ENCODE measurements at places on chromosomes 4 and X.

GRCh38 chrX:68832101-68832416, 3.2 kb downstream of the EFNB1 start:
- DNase-seq: no peak

DNA sequence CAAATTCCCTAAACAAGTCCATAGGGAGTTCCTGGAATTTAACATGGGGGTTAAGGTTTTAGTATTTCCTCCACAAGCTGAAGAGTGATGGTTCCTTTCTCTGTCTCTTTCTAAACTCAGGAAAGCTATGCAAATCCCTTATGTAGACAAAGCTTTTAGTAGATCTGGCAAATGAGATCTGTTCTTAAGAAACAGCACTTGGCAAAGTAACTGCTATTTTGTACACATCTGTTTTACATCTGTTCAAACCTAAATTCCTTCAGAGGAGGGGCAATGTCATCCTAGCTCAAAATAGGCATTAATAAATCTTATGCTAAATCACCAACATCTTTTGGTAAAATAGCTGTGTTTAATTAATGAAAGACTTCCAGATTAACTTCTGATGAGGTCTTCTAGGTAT, 137.8 kb upstream of the TBC1D9 start:
- DNase-seq: no peak

DNA sequence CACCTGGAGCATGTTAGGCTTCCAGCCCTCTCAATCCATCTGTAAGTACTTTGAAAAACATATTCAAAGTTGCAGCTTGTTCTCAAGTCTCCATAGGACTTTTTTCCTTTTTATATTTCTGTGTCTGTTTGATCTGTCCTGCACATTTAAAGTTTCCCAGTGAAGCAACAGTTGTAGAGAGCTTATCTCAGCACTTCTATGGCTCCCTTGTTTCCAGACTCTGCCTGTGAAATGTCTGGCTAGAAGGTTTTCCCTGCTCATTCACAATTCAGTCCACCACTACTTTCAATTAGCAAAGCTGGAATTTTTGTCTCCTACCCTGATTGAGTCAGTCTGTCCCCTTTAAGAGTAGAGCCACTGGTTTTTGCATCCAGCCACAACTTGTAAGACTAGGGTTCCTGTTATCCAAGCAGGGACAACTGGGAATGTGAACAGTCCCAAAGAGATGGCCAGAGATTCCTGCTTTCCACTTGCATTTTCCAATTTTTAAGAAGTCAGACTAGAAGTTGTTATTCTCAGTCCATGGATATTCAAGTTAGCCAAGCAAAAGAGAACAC, 116.1 kb downstream of the GASK1B start:
- no peak for DNase-seq

- no peak for DNase-seq
Measured at GRCh38 chrX:123854329-123854728, 5.5 kb upstream of the XIAP start.

- no peak for DNase-seq
Measured at GRCh38 chrX:118189000-118189399, 72.4 kb upstream of the KLHL13 start.

DNA sequence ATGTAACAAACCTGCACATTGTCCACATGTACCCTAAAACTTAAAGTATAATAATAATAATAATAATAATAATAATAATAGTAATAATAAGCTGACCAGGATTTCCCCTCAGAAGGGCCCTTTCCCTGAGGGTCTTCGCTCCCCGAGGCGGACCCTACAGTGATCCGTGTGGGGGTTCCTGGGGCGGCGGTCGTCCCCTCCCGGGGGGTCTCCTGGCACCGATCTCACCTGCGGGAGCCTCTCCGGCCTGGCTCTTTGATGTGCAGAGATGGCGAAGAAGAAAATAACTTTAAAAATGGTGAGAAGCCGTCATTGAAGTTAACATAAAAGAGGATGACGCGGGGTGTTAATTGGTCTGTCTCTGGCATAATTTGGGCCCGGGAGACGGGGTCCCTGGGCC, 48.2 kb upstream of the PPP2R3B start:
- no peak for DNase-seq

DNA sequence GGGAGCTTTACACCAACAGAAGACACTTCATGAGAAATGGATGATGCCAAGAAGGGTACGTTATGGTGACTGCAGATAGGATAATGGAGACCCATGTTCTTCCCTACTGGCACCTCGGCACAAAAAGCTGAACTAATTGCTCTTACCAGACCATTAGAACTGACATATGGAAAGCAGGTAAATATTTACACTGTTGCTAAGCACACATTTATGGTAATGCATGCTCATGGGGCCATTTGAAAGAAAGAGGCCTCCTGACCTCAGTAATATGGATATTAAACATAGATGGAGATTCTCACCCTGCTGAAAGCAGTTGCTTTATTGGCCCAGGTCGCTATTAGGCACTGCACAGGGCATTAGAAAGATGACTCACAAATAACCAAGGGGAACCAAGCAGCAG, 1759.6 kb downstream of the C4orf33 start:
- DNase-seq: no peak

- DNase-seq: no peak
Measured at GRCh38 chr4:89048906-89049601, 7.9 kb downstream of the FAM13A start.

GRCh38 chr4:183304067-183304466, 16.0 kb downstream of the CLDN22 start:
- DNase-seq: no peak

- no peak for DNase-seq
Measured at GRCh38 chr4:155539746-155540145, 126.9 kb upstream of the GUCY1A1 start.

- DNase-seq: no peak
Measured at GRCh38 chr4:15777697-15778288, 335 bp upstream of the CD38 start.
